Caco-2 (cell line): ENCODE measurements at places on chromosomes 3 and 15. TPM values are rescaled to one million over a fixed set of nuclear protein-coding genes. Genes with fewer than 3 reads are reported as not detected.

DNA sequence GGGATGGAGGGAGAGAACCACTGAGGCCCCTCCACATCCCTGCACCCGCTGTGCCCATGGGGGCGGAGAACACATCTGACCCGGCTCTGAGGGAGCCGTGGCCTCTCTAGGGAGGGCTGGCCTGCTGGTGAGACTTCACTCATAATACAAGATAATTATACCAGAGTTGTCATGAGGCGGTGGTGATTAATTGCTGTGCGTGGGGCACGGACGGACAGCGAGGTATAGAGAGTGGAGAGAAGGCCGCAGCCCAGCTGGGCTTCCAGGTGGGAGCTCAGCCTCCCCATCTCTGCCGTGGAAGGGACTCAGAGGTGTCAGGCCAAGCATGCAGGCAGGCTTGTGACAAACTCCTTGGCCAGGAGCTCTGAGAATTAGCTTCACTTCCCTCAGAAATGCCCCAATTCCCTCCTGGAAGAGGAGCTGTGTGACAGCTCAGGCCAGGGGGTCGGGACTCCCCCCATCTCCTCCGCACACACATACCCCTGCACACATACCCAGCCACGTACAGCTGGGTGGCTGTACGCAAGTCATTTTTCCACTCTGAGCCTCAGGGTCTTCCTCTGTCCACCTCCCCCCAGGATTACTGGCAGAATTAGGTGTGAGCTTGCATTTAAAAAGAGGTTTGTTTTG, 6.0 kb upstream of the GATA2 start:
- no peak for DNase-seq

DNA sequence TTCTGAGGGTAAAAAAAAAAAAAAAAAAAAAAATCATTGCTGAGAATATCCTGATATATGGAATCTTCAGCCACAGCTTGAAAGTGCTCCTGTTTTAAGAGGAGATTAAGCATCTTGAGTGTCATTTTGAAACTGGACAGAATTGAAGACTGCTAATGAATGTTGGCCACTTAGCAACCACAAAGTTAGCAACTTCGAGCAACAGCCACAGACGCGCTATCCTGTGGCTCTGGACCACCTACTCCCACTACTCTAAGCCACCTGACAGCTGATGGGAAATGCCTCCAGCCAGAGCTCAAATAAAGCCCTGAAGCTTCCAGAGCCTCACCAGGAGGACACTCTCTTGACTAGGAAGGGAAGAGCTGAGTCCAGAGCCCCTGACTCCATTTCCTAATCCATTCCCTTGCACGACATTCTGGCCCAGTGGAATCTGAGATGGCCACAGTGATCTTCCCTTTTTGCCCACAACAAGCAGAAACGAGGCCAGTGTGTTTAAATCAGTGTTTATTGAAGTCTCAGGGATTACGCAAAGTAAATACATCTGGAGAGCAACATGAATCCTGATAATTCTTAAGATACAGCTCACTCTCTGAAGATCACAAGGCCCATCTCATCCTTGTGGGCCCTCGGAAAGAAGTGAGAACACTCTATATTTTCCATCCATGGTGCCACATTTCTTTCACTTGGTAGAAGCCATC, 58.6 kb downstream of the TMEM212 start:
- peak; percentile 17 for DNase-seq

DNA sequence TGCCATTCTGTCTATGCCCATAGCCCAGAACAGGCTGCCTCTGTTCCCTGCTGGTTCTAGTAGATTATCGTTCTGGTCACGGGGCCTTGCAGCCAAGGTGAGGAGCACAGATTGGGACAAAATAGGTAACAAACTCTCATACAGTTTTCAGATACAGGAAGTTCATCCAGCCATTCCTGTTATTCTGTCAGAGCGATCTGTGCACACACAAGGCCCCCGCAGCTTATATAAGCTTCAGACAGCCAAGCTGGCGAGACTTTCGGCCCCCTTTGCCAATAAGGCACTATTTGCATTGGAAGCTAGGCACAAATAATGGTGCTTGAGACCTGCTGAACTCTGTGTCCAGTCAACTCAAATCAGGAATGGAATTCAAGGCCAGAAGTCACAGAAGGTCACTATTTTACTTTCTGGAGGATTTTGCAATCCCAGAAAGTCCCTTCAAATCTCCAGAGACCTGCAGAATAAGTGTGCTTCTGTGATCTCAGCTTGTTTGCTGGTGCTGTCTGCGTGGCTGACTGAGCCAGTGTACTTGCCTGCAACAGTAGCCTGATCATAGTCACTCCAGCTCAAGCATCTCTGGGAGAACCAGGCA, 69.4 kb downstream of the BFSP2 start:
- no peak for DNase-seq

SYNPR gene
- not detected in 2 replicates for total RNA-seq

- no peak for DNase-seq
Measured at GRCh38 chr15:43441316-43441715, 51.6 kb downstream of the TP53BP1 start.

PPM1L gene
- total RNA-seq: 2.0 and 2.4 TPM in 2 replicates

- no peak for DNase-seq
Measured at GRCh38 chr3:161852744-161853143, 356.1 kb downstream of the OTOL1 start.

TNNC1 gene
- total RNA-seq: 36.1 and 40.5 TPM in 2 replicates

GRCh38 chr3:125048282-125048681, 7.5 kb downstream of the HEG1 start:
- DNase-seq: no peak

DNA sequence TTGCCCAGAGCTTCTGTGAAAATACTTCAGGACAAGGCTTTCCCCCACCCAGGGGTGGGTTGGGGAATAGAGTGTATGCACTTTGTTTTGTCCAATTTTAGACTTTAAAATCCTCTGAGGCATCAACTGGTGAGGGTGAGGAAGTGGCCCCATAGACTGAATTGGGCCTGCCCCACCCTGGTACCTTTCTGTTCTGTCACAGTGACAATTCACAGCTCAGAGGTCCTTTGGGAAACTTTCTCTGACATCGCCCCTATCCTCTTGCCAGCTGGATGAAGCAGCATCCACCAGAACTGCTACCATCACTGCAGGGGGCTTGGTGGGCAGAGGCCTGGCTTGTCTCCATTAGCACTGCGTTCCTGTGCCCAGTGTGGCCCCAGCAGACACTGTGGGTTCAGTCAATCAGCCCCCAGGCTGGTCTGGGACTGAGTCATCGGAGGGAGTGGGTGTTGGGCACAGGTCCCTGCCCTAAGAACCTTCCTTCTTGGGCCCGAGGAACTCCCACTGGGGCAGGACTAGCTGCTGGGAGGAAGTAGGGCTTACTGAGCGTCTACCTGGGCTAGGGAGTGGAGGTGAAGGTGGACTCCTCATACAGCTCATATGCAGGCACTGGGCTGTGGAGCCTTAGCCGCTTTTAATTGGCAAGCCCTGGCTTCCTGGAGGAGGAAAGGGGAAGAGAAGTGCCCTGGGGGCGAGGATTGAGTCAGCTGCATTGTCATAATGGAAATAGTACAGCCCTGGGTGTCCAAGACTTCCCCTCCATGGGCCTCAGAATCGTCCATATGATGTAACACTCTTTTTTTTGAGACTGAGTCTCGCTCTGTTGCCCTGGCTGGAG, 1.5 kb upstream of the PPM1M start:
- DNase-seq: no peak

DNA sequence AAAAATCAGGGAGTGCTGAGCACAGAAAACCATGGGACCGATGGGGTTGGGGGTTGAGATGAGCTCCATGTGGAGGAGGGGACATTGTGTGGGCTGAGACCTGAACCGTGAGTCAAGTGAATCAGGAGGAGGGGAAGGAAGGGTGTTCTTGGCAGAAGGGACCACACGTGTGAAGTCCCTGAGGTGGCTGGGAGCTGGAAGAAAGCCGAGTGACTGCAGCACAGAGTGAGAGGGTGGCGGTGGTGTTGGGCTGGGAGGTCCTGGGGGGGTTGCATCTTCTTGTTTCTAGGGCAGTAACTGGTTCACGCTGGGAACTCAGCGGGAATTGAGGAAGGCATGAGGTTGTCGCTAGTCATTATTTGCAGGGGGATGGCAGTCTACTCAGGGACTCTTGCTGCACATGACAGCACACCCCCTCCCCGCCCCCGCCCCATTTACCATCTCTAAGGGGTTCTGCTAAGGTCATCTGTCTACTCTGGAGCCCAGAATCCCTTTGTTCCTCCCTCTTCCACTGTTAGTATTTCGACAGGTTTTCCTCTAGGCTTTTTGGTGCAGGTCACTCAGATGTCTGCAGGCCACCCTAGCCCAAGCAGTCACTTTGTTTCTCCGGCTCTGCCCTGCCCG, 254.3 kb downstream of the TLE3 start:
- DNase-seq: no peak

CYP1A2 gene
- total RNA-seq: not detected in 2 replicates

SPSB4 gene
- total RNA-seq: not detected in 2 replicates

GRCh38 chr15:55224892-55225291, 28.2 kb upstream of the RSL24D1 start:
- DNase-seq: peak; percentile 10

- DNase-seq: no peak
Measured at GRCh38 chr3:195746346-195746745, 25.6 kb downstream of the MUC20 start.

DNA sequence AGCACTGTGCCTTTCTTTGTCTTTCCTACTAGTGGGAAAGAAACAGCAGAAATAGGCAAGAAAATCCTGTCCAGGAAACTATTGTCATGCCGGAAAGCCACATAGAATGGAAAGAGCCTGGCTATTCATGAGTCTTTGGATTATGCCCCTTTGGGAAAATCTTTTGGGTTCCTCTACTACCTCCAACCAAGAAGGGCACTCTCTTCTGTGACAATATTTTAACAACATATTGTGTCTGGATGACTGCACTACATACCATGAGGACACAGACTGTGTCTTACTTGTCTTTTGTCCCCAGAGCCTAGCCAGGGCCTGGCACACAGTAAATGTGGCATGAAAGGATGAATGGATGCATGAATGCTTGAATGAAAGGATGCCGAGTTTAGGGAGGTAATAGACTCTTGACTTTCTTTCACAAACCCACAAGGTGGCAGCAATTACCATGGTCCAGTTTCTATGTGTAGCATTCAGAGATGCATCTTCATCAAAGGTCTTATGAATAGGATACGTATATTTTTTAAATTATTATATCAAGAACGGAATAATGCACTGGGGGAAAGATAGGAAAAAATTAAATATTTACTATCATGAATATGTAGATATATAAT, 30.3 kb downstream of the ARL14 start:
- peak; percentile 40 for DNase-seq

DNA sequence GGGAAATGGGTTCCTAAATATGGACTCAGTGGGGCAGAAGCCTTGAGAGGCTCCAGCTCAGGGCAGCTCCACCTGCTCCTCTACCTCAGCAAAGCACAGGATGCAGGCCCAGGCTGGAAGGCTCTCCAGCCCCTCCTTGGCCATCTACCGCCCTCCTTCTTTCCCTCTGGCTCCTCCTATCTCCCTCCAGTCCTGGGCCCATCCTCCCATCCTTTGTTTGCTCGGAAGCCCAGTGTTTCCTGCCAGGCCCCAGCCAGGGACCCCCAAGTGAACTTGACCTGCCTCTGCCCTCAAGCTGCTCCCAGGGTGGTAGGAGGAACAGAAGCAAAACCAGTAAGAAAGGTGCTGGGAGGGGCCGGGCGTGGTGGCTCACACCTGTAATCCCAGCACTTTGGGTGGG, 20.1 kb downstream of the MAPKAPK3 start:
- DNase-seq: no peak

- DNase-seq: no peak
Measured at GRCh38 chr3:5616873-5617272, 429.4 kb downstream of the EDEM1 start.

- DNase-seq: no peak
Measured at GRCh38 chr3:126530171-126531050, 6.5 kb downstream of the CHST13 start.

DNA sequence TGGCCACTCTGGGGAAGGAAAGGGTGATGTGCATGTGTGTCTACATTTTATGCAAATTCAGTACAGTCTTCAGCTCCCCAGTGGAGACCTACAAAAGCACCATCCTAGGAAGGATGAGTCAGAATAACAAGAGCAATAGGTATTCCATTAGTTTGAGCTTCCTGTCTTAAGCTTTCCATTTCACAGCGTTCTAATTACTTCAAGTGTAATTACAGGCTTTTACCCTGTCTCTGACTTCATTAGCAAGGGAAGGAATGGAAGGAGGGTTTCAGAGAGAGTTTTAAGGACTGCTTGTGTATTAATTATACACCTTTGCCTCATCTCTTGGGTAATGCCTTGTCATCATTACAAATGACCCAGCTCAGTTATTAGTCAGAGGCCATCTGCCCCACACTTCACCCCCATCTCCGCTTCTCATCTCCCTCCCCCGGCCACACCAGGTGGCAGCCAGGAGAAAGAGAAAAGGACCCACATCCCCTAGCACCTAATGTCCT, 202.8 kb upstream of the MRPL3 start:
- DNase-seq: no peak

- DNase-seq: no peak
Measured at GRCh38 chr3:65577843-65578430, 460.8 kb downstream of the MAGI1 start.

DNA sequence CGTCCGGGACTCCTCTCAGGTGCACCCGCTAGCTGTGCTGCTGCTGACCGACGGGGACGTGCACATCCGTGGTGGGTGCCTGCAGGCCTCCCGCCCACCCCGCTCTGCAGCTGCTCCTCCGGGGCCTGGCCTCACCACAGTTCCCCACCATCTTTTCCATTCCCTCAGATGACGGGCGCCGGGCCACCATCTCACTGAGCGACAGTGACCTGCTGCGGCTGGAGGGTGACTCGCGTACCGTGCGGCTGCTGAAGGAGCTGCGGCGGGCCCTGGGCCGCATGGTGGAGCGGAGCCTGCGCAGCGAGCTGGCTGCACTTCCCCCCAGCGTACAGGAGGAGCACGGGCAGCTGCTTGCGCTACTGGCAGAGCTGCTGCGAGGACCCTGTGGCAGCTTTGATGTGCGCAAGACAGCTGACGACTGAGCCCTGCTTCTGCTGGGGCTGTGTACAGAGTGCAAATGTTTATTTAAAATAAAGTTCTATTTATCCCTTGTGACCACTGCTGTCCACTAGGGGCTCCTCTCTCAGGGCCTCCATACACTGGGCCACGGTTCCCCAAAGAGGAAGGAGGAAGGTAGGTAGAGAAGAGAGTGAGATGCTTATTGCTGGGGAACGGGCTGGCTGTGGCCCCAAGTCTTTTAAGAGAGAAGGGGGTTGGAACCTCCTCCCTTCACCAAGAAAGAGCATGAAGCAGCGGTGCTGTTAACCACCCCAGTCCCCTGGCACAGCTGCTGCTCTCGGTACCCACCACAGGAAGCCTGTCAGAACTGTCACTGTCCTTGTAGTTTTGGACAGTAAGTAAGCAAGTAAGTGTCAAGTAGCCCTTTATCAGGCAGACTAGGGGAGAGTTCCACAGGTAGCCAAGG, 47.0 kb downstream of the DHX30 start:
- peak; percentile 41 for DNase-seq

GAP43 gene
- not detected in 2 replicates for total RNA-seq

CD200R1 gene
- total RNA-seq: 0.11 and 0.28 TPM in 2 replicates

- DNase-seq: no peak
Measured at GRCh38 chr15:51181905-51182304, 87.2 kb upstream of the TNFAIP8L3 start.
